NCI-H524 treated with DMSO at 0.1 percent for 48 hours (cell line): ENCODE measurements at places on chromosomes 16 and 17.

DNA sequence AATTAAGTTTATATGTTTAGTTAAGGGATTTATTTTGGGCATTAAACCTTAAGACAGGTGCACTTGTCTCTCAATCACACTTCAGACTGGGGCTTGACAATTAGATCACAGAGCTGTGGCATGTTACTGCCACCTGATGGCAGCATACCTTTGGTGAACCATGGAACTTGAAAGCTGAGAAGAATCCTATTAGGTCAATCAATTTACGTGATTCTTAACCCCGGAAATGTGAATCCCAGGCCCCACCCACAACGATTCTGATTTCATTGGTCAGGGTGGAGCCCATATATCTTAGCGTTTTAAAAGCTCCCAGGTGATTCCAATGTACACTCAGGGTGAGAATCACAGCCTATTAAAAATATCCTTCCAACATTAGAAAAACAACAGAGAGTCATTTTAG is 91.0 kb downstream of the GSG1L start:
- DNase-seq: peak; percentile 92

- peak; percentile 71 for DNase-seq
These were observed 50.4 kb downstream of the TIMM22 start for GRCh38 chr17:1047177-1047878.

- no peak for DNase-seq
These were observed 9.0 kb upstream of the NKD1 start for GRCh38 chr16:50539053-50539695.

GRCh38 chr16:590188-590814 is 435 bp downstream of the RAB40C start:
- no peak for DNase-seq

DNA sequence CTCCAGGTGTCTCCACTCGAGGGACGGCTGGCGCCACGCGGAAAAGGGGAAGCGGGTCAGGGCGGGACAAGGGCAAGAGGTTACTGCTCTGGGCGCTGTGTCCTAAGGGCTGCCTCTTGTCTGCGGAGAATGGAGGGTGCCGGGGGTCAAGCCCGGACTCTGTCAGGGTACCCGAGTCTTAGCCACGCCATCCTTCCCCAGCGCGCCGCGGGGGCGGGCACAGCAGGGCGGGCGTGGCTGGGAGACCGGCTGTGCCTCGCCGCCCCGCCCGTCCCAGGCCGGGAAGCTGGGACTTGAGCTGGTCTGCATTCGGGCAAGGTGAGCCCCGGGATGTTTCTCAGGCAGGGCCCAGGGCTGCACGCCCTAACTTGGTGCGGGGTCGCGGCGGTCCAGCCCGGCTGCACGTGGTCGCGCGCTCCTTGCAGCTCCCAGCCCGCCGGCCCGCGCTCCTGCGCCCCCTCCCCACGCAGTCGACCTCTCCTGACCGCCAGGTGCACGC is 6.2 kb upstream of the ACTG1 start:
- no peak for DNase-seq

- DNase-seq: no peak
These were observed 2.1 kb upstream of the IRX5 start for GRCh38 chr16:54928411-54929089.

- DNase-seq: no peak
These were observed 244.9 kb downstream of the FTO start for GRCh38 chr16:53948734-53949430.

DNA sequence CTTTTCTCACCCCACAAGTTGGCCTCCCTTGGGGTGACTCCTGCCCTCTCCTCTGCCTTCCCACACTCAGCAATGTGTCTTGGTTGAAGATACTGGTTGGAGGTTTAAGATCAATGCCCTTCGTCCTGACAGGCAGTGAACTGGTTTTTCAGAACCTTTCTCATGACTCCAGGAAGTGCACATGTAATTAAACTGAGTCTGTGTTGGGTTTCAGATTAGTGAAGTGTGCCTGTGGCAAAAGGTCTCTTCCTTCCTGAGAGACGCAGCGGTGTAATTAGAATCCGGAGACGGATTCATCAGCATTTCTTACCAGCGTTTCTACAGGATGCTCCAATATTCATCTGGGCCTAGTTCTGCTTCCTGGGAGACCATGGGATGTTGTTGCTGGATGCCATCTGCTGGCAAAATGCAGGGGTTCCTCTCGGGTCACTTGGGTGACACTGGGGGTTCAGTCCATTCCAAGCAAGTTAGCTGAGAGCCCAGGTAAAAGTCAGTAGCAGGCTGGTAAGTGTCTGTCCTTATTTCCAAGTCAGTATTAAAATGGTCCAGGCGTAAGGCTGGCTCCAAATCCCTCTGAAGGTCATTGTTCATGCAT is 233.3 kb downstream of the XYLT1 start:
- DNase-seq: no peak

GRCh38 chr16:61182391-61182790 is 853.8 kb downstream of the CDH8 start:
- DNase-seq: no peak

- DNase-seq: no peak
These were observed 4.4 kb downstream of the PRSS22 start for GRCh38 chr16:2853531-2854073.

DNA sequence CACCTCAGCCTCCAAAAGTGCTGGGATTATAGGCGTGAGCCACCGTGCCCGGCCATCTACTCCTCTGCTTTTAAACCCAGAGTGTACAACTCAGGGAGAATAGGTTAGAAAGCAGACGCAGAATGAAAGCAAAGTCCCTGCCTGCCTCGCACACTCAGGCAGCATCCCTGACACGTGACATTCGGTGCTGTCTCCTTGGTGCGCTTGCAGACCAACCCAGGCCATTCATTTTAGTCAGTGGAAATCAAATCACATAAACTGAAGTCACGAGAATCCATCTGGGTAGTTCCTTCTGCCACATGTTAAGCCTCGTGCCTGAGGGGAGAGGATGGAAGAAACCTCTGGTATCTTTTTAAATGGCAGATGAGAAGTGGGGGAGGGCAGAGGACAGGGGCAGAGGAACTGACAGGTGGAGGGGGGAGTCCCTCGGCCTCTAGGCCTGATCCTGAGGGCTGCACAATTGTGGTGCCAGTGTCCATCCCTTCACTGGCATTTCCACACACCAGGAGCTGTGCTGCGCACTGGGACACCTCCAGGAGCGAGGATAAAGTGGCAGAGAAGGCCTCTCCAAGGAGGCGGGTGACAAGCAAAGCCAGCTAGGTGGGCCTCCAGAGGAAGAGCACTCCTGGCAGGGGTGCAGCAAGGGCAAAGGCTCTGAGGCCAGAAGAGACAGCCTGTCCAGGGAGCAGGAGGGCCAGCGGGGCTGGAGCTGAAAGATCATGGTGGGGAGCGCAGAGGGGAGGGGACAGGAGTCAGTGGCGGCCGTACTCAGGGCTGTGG is 196.3 kb downstream of the KATNIP start:
- no peak for DNase-seq

GRCh38 chr17:32741381-32741780 is 135.5 kb downstream of the MYO1D start:
- no peak for DNase-seq

DNA sequence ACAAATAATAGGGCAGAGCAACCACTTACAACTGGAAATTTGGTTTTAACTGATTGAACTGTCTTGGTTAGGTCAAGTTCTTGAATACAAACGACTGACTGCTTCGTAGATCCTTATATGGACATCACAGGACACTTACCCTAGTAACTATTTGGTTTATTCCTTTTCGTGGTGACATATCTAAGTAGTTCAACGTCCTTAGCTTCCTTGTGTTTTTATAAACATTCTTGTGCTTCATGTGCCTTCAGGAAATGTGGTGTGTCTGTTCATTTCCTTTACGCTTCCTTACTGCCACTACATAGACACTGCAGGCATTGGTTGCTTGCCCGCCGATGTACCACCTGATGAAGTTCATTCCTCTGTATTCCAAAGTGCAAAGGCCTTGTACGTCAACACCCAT is 59.3 kb downstream of the USP10 start:
- DNase-seq: no peak
